ENCODE measurements at places on chromosomes 5 and 9.

DNA sequence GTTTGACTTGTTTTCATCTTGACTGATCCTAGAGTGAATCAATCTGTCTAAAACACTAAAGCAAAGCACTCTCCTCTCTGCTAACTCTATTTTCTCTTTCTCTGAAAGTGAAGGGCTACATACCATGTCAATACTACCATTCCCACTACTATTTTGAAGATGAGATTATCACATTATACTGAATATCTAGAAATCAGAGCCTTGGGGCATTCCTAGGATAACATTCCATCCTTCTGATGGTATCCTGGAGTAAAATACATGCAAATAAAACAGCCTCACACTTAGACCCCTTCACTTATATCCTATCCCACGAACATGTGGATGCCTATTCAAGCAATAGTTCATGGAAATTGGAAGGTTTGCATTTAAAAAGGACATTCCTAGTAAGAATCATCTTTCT lies 309.3 kb upstream of the ACTBL2 start:
- DNase-seq: no peak

DNA sequence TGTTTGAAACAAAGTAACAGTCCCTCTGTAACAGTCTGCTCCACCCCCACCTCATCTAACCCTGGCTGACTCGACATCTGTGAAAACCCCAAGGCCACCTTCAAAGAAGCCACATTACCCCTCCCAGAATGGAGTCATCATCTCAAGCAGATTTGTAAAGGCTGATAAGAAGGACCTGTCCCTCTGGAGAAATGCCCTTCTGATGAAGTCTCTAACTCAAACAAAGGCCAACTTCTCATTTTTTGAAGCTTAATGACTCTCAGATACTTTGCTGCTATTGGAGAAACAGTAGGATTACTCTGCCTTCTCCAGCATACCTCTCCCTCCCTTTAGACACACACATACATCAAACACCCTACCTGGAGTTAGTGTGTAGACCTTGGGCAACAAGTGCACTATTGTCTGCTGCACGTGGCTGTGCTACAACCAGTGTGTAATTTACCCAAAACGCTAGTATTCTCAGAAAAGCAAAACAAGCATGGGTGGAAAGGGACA lies 5.3 kb upstream of the SUSD1 start:
- no peak for DNase-seq

GRCh38 chr5:135851915-135852845 lies 17.7 kb downstream of the SLC25A48 start:
- DNase-seq: no peak

DNA sequence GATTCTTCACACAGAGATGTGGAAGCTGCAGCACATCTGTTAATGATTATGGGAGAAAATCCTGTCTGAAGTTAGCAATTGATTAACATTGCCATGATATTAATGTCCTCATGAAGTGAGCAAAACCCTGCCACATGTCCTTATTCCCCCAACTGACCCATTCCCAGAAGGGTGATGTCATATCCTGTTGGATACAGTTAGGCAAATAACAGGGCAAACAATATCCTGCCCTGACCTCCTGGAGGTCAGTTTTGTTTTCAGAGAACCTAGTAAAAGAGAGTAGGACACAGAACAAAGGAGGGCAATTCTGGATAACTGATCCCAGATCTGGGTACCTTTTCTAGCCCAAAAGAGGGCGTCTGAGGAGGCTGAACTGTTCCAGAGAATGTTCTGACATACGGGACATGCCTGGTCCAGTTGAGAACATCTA lies 11.0 kb downstream of the ABLIM3 start:
- DNase-seq: peak; percentile 80
